ENCODE measurements at places on chromosomes 7 and 10.
A peak's percentile ranks its signal among the peaks of the same experiment; 100 is the strongest.

DNA sequence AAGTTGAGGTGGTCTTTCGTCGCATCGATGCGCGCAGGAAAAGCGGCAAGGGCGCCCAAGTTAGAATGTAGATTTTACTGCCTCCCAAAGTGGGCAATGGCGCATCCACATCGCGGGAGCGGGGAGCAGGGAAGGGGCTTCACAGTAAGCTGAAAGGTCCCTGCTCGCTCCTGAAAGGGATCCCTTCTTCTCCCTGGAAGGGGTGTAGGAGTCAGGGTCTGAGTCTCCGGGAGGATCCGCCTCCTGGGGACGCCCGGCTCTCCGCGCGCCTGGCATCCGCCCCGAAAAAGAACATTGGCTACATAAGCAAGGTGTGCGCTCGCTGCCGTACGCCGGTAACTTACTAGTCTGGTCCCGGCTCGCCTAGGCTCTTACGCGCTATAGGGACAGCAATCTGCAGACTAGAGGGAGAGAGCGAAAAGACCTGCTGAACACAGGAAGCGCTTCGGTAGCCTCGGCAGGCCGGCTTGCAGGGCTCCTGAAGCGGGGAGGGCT, 804 bp downstream of the UNC5B start:
- no peak for DNase-seq

DNA sequence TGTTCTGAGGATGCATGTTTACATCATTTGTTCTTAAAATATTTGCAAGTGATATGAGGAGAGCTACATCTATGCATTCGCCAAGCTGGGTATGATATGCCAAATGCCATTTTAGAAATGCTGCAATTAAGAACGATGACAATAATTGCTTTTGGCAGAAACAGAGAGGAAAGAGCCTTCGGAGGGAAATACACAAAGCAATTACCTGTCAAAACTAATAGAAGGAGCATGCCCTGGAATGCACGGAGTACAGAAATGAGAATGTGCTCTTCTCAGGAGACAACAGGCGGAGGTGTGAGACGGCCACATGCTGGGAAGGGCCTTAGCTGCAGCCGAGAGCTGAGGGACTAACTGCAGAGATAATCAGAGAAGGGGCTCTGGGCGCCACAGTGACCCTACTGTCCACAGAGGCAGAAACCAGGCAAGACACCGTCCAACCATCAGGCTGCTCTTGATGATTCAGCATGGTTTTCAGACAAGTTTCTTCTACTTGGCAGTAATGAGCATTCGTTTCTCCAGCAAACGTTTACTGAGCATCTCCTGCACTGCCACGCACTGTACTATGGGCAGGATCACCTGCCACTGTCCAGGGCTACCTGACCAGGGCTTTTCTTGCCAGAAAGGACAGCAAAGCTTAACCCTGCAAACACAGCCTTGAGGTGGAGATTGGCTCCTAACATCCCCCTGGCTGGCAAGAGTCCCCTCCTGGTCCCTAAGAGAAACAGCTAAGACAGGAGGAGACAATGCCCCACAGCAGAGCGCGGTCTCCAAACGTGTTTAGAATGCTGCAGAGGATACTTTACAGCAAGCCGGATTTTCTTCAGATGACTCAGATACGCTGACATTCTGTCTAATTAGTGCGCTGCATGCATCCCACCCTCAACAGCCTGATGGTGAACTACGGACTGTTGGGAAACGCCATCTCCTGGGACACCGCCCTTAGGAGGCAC, 18.1 kb downstream of the VIPR2 start:
- no peak for DNase-seq

- DNase-seq, result no peak
These were observed 520.0 kb downstream of the GLRX3 start for GRCh38 chr10:130656187-130656575.

DNA sequence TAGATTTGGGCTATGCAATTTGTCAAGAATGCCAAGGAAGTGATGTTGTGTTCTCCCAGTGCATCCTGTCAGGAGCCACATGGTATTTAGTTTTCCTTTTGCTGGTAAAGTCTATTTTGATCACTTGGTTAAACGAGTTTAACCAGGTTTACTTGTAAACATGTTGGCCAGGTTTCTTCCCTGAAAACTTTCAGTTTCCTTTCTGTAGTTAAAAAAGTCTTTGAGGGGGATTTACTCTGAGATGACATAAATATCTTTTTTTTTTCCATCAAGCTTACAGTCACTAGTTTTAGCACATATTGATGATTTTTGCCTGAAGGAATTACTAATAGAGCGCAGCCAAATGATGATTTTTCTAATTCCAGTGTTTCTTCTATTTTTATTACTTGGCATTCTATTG, 320.5 kb downstream of the PHF14 start:
- DNase-seq, result no peak

DNA sequence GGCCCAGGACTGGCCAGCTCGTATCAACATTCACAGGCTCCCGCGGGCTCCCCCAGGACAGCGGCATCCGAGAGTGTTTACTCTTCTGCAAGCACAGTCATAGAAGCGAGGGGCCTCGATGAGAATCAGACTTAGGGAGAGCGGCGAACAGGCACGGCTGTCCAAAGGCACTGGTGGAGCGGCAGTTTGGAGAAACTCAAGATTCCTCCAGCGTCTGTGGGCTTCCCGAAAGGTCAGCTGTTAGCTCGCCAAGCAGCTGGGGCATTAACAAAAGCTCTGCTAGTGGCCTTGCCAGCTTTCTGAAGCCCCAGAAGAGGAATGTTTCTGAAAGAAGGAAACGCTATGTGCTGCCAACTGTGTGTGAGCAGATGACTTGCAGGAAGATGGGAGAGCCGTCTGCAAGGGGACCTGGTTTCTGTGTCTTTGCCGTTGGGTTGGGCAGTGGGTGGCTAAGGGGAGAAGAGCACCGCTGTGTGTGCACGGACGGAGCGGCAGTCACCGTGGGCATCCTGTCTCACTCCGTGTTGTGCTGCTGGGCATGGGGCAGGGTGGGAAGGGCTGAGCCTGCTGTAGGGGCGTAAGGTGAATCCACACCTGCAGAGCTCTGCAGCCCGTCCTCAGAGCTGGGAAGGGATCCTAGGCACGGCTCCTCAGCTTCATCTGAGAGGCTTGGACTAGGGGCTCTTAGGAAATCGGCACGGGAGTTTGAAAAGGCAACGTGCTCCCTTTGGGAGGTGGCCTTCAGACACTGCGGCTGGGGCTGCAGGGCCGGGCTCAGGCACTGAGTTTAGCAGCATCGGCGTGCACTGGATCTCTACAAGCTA, 42.1 kb downstream of the AMZ1 start:
- no peak for DNase-seq

DNA sequence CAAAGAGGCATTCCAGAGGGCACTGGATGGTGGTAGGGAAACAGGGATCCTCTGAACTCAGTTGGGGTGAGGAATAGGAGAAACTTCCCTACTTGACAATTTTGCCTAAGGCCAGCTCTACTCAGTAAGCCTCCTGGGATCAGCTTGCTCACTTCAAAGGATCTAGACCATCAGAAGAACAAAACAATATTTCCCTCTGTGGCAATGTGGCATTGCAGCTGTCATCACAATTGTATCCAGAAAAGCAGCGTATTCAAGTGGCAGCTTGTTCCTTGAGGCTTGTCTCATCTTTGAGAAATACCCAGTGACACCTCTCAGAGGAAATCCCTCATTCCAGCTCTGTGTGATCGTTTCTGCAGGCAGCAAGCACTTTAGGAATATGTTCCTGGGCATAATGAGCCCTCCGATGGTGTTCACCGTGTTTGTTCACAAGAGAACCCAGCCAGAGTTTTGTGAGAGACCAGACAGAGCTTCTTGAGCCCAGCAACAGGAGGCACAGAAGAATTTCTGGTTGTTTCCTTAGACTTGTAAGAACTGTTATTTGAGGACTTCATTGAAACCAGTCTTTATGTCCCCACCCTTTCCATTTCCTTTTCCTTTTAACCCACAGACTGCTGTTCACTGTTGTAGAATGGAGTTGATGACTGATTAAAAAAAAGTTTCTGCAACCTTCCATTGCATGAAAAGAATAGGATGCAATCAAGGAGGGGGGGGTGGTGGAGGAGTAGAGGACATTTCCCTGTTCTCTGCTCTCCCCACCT, 747.3 kb downstream of the LRMDA start:
- no peak for DNase-seq

DNA sequence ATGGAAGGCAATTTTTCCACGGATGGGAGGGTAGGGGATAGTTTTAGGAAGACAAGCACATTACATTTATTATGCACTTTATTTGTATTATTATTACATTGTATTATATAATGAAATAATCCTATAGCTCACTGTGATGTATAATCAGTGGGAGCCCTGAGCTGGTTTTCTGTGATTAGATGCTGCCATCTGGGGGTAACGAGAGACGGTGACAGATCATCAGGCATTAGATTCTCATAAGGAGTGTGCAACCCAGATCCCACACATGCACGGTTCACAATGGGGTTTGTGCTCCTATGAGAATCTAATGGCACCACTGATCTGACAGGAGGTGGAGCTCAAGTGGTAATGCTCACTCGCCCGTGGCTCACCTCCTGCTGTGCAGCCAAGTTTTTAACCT, 103.9 kb upstream of the STK17A start:
- no peak for DNase-seq

DNA sequence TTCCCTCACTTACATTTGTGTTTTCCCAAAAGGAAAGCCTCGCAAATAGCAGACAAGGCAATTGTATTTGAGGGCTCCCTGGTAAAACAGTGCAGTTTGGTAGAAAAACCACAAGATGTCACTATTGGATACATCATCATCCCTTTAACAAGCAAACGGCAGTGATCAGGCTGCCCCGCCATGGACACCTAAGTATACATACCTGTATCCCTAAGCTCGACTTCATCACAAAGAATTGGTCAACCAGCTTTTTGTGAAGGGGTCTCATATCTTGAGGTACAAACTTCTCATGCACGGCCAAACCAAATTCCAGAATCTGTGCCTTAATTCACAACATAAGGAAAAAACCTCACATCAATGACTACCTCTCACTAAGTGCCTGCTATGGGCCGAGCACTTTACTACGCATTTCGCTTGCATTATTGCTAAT, 179.5 kb upstream of the IMMP2L start:
- peak; percentile 45 for DNase-seq

DNA sequence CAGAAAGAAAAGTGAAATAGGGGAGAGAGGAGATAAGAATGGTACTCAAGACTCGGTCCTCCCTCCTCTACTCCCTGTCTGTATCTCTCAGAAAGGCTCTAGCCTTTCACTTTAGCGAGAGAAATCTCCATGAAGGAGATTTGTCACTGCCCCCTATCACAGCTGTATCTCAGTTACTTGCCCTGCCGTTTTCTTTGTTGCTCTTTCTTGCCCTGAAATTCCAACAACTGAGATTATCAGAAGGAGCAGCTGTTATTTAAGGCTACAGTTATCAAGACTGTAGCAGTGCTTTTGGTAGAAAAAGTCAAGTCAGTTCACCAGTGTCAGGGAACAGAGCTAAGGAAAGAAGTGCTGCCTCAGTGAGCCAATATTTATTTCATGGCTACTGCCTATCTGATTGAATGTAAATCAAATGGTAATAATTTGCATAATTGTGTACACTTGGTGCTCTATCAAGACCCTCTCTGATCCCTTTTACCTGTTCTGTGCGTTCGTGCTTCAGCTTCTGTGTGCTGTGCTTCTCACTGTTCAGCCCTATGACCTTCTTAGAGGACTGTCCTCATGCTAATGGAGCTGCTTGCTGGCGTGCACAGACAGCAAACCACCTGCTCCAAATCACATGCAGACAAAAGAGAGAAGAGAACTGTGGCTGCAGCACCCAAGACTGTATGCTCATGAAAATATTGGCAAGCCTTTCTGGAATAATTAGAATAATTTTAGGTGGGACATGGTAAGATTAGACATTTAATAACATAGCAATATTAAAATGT, 180.2 kb upstream of the FAM3C start:
- DNase-seq, result peak; percentile 40

DNA sequence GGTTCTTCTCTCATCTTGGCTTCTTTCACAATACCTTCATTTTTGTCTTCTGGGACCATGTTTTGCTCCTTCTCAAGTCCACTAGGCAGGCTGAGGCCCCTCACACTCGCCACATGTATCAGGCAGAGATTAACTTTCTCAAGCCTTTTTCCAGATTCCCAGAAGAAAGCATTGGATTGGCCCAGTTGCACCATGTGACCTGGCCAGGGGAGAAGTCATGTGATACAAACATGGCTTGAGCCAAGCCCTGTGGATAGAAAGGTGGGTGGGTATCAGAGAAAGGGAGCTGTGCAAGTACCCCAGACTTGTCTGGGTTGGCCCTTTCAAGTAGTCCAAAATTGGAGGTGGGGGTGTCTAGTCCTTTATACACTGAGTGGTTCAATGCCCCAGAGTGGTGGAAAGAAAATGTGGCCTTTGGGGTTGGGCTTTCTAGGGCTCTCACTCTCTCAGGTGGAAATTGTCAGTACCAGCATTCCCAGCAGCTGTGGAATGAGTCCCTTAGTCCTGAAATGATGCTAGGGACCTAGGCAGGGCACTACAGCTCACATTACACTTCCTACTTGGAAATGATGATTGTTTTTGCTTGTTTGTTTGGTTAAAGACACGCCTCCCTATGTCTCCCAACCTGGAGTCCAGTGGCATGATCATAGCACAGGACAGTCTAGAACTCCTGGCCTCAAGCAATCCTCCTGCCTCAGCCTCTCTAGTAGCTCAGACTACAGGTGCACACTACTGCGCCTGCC, 36.9 kb upstream of the C10orf67 start:
- DNase-seq, result no peak

GRCh38 chr10:73855413-73855812, 18.9 kb downstream of the CAMK2G start:
- DNase-seq, result no peak

DNA sequence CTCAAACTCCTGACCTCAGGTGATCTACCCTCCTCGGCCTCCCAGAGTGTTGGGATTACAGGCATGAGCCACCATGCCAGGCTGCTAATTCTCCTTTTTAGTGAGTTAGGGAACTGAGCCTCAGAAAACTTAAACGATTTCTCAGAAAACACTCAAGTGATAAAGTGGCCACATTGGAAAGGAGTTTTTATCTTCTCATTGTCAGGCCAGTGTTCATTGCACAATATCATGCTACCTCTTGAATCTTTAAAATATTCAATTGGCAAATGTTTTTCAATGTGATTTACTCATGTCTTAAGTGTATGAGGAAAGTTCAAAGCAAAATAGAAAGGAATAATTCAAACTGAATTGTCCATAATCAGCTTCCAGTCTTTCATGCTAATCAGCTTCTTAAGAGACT, 80.7 kb downstream of the ITGB8 start:
- DNase-seq, result no peak

DNA sequence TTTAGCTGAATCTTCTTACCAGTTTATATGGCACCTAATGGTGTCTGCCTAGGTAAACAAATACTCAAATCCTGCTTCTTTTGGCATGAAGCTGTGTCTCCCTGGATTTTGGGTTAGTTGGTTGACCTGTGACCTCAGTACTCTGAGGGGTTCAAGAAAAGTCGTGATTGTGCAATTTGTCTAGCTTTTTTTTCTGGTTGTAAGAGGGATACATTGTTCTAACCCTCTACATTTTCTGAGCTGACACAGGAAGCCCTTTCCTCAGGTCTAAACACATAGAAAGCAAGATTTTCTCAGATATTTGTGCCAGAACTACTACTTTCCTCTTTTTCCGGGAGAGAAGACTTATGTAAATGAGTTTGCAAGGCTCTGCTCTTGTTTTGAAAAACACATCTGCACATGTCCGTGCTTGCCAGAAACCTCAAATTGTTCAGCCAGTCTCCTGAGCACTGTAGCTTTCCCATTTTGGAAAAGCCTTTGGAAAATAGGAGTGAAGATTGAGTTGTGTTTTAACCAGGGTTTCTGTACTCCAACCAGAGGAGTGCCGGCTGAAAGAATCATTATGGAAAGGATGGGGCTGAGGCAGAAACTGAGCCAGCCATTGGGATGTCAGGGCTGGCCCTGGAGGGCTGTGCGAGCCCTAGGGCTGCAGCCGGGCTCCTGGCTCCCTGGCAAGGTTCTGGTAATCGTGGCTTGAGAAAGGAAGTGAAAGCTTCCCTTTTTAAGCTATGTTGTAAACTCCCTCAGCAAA, 31.3 kb upstream of the CXCL12 start:
- DNase-seq, result no peak

All from SHP77 (cell line).